ENCODE measurements at places on chromosomes 6 and 20. TPM values are rescaled to one million over a fixed set of nuclear protein-coding genes. Genes with fewer than 3 reads are reported as not detected.

The ANGPT4 gene
- polyA plus RNA-seq, result 0.07 TPM

The FAXC gene
- 3.5 TPM for polyA plus RNA-seq

The KCNK17 gene
- polyA plus RNA-seq, result 0.81 TPM

The PHACTR1 gene
- 4.9 TPM for polyA plus RNA-seq

The TPD52L1 gene
- not detected for polyA plus RNA-seq

The TSBP1 gene
- 0.08 TPM for polyA plus RNA-seq

The OLIG3 gene
- not detected for polyA plus RNA-seq

The BPI gene
- 5.8 TPM for polyA plus RNA-seq

The BACH2 gene
- polyA plus RNA-seq, result 7.2 TPM

The RHAG gene
- 2.3 TPM for polyA plus RNA-seq

The PKIB gene
- polyA plus RNA-seq, result 1.4 TPM

The MDFI gene
- 43.2 TPM for polyA plus RNA-seq

The BMP7 gene
- 4.8 TPM for polyA plus RNA-seq

The CDSN gene
- polyA plus RNA-seq, result not detected

The ESR1 gene
- polyA plus RNA-seq, result not detected

The GTSF1L gene
- polyA plus RNA-seq, result not detected

The IPCEF1 gene
- not detected for polyA plus RNA-seq

The SIM1 gene
- 2.3 TPM for polyA plus RNA-seq

The ISM1 gene
- polyA plus RNA-seq, result 3.0 TPM

The RSPH9 gene
- polyA plus RNA-seq, result 0.78 TPM

The PDYN gene
- polyA plus RNA-seq, result not detected

The CDH22 gene
- polyA plus RNA-seq, result 0.12 TPM

The BPIFB4 gene
- polyA plus RNA-seq, result 0.11 TPM

The PTK7 gene
- polyA plus RNA-seq, result 61.9 TPM

The SRMS gene
- not detected for polyA plus RNA-seq

The ZNF391 gene
- polyA plus RNA-seq, result 4.6 TPM

The KIF25 gene
- polyA plus RNA-seq, result 1.1 TPM

The GLP1R gene
- 0.04 TPM for polyA plus RNA-seq

The HSPA12B gene
- polyA plus RNA-seq, result 20.8 TPM

The GPLD1 gene
- polyA plus RNA-seq, result not detected

The RIPOR3 gene
- 10.5 TPM for polyA plus RNA-seq

The ZSCAN23 gene
- 9.1 TPM for polyA plus RNA-seq

The POPDC3 gene
- 101 TPM for polyA plus RNA-seq

The MYLK2 gene
- polyA plus RNA-seq, result 30.1 TPM

The CAPN11 gene
- polyA plus RNA-seq, result 0.41 TPM

The NOTCH4 gene
- polyA plus RNA-seq, result 20.4 TPM

The RAB23 gene
- polyA plus RNA-seq, result 15.1 TPM

The MLIP gene
- 61.5 TPM for polyA plus RNA-seq

The NKAIN2 gene
- 10.3 TPM for polyA plus RNA-seq

The ZNF343 gene
- polyA plus RNA-seq, result 9.8 TPM

The C20orf144 gene
- polyA plus RNA-seq, result not detected
